CD4-positive, CD25-positive, alpha-beta regulatory T cell (primary cell): ENCODE measurements at places on chromosomes 2 and 18. TPM values are rescaled to one million over a fixed set of nuclear protein-coding genes. Genes with fewer than 3 reads are reported as not detected.

DNA sequence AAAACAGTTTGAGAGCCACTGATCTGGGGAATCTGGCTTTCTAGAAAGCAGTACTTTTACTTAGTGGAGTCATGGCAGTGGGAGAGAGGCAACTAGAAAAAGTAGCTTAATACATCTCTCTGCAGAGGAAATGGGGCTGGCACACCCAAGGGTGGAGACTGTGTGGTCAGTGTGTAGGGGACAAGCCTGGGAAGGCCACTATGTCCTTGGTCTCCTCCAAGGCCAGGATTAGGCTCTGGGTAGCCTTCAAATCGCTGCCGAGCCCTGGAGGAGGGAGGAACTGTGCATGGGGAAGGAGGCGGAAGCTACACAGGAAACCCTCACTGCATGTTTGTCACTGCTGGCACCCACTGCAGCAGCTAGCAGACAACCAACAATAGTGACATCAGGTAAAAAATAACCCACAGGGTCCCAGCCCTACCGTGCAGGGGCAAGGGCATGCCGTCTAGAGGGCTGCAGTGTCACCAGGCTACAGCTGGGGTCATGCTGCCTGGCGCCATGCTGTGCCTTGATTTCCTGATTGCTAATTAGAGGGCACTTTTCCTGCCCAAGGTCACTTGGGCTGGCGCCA is 34.8 kb downstream of the LBH start:
- peak; percentile 86 for DNase-seq

GRCh38 chr2:96148410-96149217 is 3.4 kb upstream of the DUSP2 start:
- peak; percentile 97 for DNase-seq

DNA sequence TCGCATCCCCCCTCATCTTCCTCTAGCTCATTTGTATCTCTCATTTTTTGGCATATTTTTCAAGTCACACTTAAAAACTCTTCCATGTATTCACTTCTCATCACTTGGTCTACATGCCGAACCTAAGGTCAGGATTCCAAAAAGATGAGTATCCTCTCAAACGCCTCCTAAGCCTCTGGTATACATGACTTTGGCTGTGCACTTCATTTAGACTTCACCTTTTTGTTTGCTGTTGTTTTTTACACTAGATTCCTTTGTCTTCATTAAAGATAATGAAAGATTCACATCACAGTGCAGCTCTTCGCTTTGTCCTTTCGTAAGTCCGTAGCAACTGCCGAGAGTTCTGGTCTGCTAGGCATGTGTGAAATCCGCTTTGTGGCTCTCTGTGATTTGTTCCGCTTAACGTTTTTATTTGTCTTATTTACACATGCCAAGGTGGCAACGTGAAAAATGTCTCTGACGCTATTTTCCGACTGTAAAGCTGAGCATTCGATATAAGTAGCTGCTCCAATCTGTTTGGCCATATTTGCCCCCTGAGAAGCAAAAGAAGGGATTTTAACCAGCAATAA is 17.7 kb downstream of the RND3 start:
- no peak for DNase-seq

GRCh38 chr2:156540706-156541105 is 104.5 kb downstream of the GPD2 start:
- no peak for DNase-seq

The SP140 gene
- 23.7 TPM for polyA plus RNA-seq

DNA sequence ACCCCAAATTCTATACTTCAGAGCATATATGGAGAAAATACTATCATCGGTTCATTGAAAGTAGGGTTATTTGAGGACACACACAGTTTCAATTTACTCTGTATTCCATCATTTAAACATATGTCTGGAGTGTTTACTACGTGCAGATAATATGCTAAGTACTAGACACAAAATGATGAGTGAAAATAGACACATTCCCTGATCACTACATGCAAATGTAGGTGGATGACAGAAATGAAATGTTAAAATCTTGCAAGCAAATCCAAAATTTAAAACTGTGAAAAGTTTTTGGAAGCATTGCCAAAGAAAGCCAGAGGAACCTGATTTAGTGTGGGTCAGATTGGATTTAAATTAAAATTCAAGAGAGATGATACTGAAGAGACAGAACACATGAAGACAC is 1106.6 kb downstream of the CBLN2 start:
- no peak for DNase-seq

DNA sequence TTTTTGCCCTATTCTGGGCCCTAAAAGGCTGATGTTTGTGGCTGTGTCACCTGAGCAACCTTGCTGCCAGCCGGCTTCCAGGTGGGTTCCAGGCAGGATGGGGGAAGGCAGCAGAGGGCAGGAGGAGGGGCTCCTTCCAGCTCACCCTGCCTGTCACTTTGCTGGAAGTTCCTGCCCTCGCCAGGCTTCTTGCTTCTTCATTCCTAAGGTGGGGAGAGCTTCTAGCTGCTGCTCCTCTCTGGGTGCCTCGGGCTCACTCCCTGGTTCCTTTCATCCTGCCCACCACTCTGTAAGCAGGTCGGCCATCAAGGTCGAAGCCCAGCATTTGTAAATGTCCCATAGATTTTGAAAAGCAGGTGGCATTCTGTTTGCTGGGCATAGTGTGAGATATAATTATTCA is 249.4 kb upstream of the HS6ST1 start:
- no peak for DNase-seq

- no peak for DNase-seq
Measured at GRCh38 chr2:99495115-99495860, 5.5 kb upstream of the REV1 start.

The STAT1 gene
- polyA plus RNA-seq = 331 TPM
